ENCODE measurements at places on chromosomes 1 and 21.

DNA sequence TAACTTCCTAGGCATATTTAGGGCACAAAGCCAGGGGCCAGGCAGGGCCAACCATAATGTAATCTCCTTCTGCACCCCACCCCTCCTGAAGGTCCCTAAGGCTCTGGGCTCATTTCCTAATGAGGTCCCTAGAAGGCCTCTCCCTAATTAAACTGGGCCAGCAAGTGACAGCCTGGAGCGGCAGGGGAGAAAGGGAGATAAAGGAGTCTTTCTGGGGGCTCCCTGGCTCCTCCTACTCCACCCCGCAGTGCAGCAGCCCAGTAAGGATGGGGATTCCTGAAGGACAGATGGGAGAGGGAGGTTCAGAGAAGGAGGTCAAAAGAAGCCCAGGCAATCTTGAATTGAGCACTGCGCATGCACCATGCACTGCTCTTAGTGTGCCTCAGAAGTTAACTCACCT lies 12.8 kb downstream of the LRP8 start:
- no peak for DNase-seq

DNA sequence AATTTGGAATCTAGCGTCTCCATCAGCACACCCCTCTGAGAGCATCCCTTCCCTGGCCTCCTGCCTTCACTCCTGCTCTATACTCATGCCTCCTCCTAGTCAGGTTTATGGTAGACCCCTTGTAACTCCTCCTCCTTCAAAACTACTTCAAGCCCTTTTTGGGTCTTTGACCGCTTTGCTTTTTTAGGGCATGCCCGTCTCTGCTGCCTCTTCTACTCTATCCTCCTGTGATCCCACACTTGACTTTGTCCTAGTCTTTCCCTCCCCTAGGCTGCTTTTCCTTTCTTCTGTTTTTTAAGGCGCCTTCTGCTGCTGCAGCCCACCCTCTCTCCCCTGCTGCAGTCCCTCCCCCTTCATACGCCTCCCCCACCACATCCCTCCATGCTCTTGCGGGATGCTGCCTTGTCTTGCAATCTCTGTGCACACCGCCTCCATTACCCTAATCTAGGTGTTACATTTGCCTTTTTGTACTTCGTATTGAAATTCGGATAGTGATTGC lies 1.5 kb downstream of the SNX27 start:
- DNase-seq, result no peak

DNA sequence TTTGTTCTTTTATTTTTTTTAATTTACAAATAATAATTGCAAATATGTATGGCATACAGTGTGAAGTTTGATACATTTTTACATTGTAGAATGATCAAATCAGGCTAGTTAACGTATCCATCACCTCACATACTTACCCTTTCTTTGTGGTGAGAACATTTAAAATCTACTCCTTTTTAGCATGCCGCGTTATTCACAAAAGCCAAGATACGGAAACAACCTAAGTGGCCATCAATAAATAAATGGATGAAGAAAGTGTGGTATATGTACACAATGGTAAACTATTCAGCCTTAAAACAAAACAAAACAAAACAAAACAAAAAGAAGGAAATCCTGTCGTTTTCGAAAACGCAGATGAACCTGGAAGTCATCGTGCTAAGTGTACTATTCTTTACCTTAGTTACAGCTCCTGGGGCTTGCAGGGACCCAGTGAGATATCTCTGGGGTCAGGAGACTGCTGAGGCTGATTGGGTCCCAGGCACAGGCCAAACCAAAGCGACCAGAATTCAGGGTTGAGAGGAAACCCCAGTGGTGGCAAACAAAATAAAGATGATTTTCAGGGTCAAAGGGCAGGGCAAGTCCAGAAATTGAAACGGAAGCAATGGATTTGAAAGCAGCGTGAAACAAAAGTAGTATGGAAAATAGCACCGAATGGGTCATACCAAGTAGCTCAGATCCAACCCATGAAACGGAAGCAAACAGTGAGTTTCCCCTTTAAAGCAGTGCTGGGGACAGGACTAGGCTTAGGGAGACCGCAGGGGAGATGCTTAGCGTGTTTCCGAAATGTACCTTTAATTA lies 188.2 kb downstream of the PLPP3 start:
- no peak for DNase-seq

DNA sequence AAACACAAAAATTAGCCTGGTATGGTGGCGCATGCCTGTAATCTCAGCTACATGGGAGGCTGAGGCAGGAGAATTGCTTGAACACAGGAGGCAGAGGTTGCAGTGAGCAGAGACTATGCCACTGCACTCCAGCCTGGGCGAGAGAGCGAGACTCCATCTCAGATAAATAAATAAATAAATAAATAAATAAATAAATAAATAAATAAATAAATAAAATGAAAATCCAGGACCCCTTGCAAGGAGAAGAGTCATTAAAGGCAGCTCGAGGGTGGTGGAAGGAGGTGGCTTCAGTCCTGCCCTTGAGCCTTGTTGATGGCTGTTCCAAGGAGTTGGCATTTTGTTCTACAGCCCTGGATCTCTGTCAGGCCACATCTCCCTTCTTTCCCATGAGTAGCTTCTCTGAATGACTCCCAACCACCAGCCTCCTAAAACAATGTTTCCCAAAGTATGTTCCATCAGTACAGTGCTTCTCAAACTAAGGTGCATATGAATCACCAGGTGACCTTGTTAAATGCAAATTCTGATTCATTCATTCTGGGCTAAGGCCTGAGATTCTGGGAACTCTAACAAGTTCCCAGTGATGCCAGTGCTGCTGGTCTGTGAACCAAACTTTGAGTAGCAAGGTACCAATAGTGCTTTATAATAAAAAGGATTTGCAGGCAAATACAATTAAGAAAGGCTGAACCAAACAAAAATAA lies 99.0 kb downstream of the KCNN3 start:
- DNase-seq, result no peak

GRCh38 chr1:150798525-150798924 lies 9.5 kb downstream of the CTSK start:
- no peak for DNase-seq

- no peak for DNase-seq
Observed at GRCh38 chr1:193685986-193686385, 499.6 kb upstream of the B3GALT2 start.

- no peak for DNase-seq
Observed at GRCh38 chr1:238409191-238409850, 518.6 kb upstream of the ZP4 start.

GRCh38 chr1:241638909-241639622 lies 1.1 kb downstream of the CHML start:
- DNase-seq, result no peak

GRCh38 chr1:196344453-196344852 lies 263.8 kb downstream of the KCNT2 start:
- DNase-seq, result no peak

DNA sequence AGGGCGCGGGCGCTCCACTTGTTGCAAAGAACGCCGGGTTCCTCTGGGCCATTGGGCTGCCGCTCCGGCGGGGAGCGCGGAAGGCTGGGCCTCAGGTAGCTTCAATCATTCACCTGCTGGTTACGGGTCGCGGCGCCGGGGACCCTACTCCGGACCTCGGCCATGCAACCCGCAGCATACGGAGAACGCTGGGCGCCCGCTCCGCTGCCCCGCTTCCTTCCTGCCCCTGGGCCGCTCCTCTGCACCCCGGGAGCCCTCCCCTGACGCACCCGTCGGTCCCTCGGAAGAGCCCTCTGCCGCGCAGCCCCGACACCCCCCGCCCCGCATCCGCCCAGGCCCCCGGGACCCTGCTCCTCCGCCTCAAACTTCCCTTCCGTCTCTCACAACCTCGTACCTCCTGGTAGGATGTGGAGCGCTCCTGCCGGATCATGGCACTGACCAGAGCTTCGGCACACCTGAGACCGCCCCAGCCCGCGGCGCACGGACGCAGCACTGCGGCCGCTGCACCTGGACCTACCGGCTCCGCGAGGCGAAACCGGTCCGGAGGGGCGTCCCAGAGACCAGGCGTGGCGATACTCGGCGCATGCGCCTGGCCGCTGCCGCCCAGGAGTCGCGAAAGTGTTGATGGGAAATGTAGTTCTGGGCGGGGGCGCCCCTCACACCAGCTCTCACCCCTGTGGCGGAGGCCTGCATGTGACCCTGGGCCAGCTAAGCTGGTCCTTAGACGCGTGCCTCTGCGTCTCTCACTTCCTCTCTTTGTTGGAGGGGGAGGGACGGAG lies at the start of gene PACC1:
Gene PACC1 (minus strand): TSS at position 559 of the 779 bp plus-strand sequence. CDS start 129 bp downstream, at position 430.
- DNase-seq, result peak; percentile 64

- DNase-seq, result no peak
Observed at GRCh38 chr1:228159008-228159665, 6.5 kb upstream of the IBA57 start.

DNA sequence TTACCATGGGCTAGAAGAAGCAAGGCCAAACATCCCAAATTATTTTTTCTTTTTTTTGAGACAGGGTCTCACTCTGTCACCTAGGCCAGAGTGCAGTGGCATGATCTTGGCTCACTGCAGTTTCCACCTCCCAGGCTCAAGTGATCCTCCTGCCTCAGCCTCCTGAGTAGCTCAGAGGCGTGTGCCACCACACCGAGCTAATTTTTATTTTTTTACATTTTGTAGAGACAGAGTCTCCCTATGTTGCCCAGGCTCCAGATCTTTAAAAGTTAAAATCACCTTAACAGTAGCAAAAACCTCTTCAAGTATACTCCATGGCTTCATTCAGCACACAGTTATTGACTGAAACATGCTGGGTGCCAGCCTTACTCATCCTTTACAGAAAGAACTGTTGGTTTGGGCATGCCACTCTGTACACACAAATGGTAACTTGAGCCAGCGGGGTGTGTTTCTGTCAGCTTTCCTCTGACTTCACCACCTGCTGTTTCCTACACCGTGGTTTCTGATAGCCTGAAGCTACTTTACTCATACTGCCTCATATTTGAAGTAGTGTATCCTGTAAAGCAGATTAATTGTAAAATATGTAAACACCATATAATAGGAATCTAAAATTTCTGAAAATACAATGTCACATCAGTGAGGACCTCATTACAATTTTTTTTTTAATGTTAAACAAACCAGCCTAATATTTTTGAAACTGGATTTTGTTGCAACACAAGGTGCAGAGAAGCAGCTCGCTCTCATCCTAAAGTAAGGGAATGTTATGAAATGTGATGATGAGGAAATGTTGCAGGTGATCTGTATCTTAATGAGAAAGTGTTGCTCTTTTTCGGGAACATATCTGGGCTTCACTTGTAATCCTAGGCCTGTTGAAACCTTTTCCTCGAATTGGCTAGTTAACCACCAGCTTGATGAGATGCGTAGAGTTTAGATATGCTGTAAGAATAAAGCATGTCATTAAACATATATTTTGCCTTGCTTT lies 113.9 kb downstream of the ATP5PO start:
- no peak for DNase-seq

GRCh38 chr1:226692051-226692792 lies 46.9 kb downstream of the ITPKB start:
- no peak for DNase-seq
